ENCODE measurements at places on chromosomes 7 and 10. TPM values are rescaled to one million over a fixed set of nuclear protein-coding genes. Genes with fewer than 3 reads are reported as not detected.

GRCh38 chr7:30062587-30062986 is 34.4 kb downstream of the PLEKHA8 start:
- peak; percentile 42 for DNase-seq

The SH2B2 gene
- 0.69 TPM for polyA plus RNA-seq

GRCh38 chr10:35203745-35204144 is 77.1 kb downstream of the CREM start:
- no peak for DNase-seq

The MACC1 gene
- not detected for polyA plus RNA-seq

The TRRAP gene
- 19.4 TPM for polyA plus RNA-seq

The DRGX gene
- polyA plus RNA-seq, result not detected

DNA sequence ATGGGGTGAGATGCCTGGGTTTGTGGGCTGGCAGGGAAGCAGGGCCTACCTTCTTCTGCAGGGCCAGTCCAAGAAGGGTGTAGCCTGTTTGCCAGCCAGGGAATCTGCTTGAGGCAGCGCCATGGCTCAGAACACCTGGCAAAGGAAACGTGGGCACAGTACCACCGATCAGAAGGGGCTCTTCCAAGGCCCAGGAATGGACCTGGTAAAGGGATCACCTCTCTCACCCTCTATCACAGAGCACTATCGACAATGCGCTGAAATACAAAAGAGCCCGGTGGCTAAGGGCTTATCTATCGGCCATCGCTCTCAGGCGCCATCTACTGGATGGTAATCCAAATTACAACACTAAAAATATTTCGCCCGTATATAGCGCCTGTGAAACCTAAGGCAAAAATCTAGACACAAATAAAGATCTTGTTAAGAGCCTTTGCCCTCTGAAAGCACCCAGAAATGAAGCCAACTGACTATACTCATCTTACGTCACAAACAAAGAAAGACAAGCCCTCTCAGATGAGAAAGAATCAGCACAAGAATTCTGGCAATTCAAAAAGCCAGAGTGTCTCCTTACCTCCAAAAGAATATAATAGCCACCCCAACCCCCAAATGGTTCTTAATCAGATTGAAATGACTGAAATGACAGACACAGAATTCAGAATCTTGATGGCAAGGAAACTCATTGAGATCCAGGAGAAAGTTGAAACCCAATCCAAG is 217.8 kb upstream of the HPS1 start:
- peak; percentile 18 for DNase-seq

The PWWP2B gene
- 4.6 TPM for polyA plus RNA-seq

The TRA2A gene
- polyA plus RNA-seq, result 55.1 TPM

- no peak for DNase-seq
These were observed 141.2 kb upstream of the KLF6 start for GRCh38 chr10:3926258-3926657.

- DNase-seq, result no peak
These were observed 15.4 kb downstream of the EPC1 start for GRCh38 chr10:32331606-32332005.

DNA sequence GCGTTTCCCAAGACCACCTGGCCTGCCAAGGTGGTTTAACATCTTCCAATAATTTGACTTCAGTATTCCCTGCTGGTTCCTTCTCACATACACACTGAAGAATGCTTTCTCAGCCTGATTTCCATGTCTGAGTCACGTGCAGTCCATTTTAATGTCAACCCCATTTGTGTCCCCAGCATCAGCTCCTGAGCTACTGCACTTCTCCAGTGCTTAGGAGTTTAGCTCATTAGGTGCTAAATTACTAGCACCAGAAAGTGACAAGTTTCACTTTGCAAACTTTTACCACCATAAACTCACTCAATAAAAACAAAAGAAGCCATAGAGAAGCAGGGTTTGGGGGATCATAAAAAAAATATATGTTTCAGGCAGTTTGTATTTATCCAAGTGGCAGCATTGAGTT is 279.3 kb upstream of the SORCS1 start:
- DNase-seq, result no peak

DNA sequence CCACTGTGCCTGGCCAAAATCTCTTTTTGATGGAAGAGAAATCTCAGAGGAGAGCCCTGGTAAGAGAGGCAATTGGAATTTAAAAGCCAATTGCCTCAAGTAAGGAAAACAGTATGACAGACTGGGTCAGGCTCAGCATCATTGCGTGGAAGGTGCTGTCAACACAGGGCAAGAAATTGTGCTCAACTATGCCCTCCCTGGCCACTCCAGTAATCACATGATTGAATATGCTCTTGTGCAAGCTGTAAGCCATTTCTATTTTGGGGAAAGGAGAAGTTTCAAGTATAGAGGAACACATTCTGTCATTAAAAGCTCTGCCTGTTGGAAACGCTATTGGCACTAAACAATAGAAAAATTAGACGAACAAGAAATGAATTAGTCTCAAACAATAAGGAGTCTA is 1127.7 kb downstream of the REEP3 start:
- DNase-seq, result no peak

The NRCAM gene
- polyA plus RNA-seq, result 21.9 TPM

The GPR37 gene
- 0.59 TPM for polyA plus RNA-seq

The INA gene
- 0.29 TPM for polyA plus RNA-seq

The RARRES2 gene
- polyA plus RNA-seq, result not detected

DNA sequence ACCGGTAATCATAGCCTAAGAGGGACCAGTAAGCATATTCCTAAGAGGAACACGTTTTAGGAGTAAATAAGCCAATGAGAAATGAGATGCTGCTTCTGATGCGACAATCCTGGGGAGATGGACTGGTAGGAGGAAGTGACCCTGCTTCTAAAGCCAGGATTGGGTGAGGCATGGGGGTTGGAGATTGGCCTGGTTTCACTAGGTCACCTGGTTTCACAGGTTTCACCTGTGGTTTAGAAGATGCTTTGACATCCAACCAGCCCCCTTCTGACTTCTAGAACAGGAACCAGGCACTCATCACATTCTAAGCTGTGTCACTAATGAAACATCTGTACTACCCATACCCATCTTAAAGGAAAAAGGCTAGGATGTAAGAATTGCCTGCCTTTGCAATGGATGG is 53.0 kb upstream of the BAMBI start:
- DNase-seq, result no peak

The IMPDH1 gene
- polyA plus RNA-seq, result 87.3 TPM

The CASP7 gene
- 14.7 TPM for polyA plus RNA-seq

DNA sequence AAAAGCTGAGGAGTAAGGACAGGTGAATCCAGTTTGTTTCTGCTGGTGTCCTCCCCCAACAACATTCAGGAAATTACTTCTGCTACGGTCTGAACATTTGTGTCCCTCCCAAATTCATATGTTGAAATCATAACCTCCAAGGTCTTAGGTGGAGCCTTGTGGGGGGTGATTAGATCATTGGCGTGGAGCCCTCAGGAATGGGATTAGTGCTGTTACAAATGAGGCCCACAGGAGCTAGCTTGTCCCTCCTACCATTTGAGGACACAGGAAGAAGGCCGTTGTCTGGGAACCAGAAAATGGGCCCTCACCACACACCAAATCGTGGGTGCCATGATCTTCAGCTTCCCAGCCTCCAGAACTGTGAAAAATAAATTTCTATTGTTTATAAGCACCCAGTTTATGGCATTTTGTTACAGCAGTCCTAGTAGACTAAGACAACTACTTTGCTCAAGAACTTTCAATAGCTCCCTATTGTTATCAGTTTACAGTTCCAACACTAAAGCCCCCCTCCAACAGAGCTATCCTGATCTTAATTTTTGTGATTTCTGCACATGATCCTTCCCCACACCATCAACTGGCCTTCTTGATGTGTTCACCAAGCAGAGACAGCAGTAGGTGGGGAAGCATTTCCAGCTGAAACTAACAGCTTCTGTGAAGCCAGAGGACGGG is 2.1 kb upstream of the LRMDA start:
- no peak for DNase-seq

The CDCA7L gene
- 68.4 TPM for polyA plus RNA-seq

DNA sequence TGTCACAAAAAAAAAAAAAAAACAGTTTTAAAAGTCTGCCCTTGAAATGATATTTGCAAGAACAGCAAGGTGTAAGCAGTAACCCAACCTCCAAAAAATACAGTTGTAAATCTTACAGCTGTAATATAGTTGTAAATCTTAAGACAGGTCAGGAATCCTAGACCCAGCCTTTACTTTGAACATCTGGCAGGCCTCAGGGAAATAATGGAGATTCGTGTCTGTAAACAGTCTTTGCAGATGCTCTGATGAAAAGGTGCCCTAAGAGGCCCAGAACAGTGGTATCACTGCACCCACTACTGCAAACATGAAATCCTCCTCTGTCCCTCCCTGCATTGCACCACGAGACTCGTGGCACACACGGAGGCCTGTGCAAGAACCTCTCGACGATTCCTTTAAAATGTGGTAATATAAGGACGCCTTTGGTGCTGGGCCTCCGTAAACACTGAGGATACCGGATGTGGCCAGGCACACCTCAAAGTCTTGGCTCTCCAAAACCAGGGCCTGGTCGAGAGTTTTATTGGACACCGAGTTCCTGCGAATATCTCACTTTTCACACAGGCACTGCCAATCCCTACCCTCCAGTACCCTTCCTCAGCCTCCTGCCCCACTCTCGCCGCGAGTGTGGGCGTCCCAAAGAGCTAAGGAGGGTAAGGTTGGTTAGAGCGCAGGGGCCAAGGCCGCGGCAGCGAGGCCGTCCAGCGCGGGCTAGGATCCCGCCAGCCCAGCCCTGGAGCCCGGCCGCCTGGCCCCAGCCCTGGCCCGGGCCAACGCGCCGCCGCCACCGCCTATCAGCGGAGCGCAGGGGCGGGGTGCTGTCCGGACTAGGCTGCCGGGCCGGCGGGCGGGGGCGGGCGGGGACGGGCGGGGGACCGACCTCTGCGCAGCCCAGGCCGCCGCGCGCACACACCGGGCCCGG is at the start of gene REEP3:
Gene REEP3 (plus strand): TSS at position 902 of the 916 bp plus-strand sequence. CDS start 145 bp downstream, outside the sequence.
- peak; percentile 56 for DNase-seq

The CYP3A7 gene
- polyA plus RNA-seq, result not detected

GRCh38 chr7:22444181-22444971 is 55.6 kb downstream of the STEAP1B start:
- DNase-seq, result peak; percentile 96
